ENCODE measurements at places on chromosomes 5 and 9.

DNA sequence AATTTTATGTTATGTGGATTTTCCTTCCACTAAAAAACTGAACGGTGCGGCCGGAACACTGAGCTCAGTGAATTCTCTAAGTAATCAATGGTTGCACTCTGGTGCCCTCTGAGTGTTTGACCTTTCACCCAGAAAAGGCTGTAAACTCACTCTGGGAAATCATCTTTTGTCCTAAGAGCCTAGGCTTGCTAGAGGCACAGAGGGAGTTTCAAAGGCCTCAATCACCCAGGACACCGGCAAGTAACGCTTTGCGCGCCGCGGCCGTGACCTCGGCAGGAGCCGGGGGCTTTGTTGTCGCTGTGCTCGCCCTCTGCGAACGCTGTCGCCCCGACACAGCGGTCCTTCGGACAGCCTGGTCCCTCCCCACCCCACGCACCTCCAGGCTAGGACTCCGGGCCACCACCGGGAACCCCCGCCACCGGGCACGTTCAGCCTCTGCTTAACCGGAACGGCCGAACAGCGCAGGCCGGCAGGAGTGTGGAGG, 703 bp downstream of the ISCA1 start:
- no peak for DNase-seq

GRCh38 chr5:53928641-53929040, 368.2 kb downstream of the NDUFS4 start:
- DNase-seq, result no peak

- DNase-seq, result no peak
Measured at GRCh38 chr5:103444333-103445038, 118.1 kb downstream of the NUDT12 start.

GRCh38 chr9:7479300-7479699, 320.3 kb downstream of the DMAC1 start:
- DNase-seq, result no peak

DNA sequence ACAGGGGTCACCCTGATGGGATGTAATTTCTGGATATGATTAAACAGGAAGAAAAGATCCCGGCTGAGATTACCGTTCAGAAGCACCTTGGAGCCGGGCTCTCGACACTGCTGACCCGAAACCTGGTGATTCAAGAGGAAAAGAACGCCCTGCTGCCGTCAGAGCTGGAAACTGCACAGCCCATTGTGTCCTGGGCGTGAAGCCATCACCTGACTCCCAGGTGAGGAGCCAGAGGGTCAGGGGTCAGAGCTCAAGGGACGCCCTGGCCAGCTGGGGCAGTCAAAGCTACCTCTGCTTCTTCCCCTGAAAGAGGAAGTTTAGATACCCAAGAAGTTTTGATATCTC, 17.8 kb upstream of the SLC12A7 start:
- no peak for DNase-seq

All from stimulated activated CD8-positive, alpha-beta memory T cell treated with anti-CD3 and anti-CD28 coated beads, Interleukin-7, amount 100 ng/mL, for 1 hour (primary cell).